ENCODE measurements at places on chromosomes 4 and X. TPM values are rescaled to one million over a fixed set of nuclear protein-coding genes. Genes with fewer than 3 reads are reported as not detected.

The MGAT4D gene
- not detected for total RNA-seq

DNA sequence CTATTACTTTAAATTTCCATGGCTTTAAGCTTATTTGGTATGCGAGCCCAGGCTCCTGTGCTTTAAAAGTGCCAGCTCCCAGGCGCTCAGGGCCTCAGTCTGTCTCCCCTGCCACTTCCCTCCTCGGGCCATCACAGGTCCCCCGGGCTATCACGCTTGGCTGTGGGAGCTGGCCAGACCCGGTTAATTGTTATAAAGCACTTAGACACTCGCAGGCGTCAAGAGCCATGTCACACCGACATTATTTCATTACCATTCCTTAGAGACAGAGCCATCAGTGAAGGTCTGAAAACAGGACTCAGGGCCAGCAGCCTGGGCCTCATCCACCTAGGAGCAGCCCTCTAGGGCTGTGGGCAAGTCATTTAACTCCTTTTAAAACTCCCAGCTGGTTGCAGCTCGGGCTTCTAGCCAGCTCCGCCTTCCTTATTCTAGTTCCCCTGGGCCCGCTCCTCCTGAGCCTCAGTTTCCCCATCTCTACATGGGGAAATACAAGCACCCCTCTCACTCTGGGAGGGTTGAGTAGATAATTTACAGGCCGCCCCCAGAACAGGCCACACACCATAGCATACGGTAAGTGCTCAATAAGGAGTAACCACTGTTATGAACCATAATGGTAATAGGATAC, 99.0 kb downstream of the HMX1 start:
- H3K4me1 ChIP-seq: no peaks in the 10 kb centered on the region
- DNase-seq: no peak
- no peak overlapping the region for H3K4me3 ChIP-seq
- no peaks in the 10 kb centered on the region for H3K27me3 ChIP-seq

GRCh38 chr4:187283201-187283955, 559.7 kb upstream of the FAT1 start:
- H3K27ac ChIP-seq: no peak overlapping the region
- no peak for DNase-seq
- no peaks in the 10 kb centered on the region for H3K4me1 ChIP-seq
- H3K4me3 ChIP-seq: no peak overlapping the region
- H3K36me3 ChIP-seq: no peaks in the 10 kb centered on the region

The FAM184B gene
- total RNA-seq: 0.15 TPM

The IL3RA gene
- 33.3 TPM for total RNA-seq

- H3K4me1 ChIP-seq: no peaks in the 10 kb centered on the region
- no peak for DNase-seq
- H3K27ac ChIP-seq: no peak overlapping the region
- H3K27me3 ChIP-seq: no peaks in the 10 kb centered on the region
Measured at GRCh38 chr4:83906561-83906960, 370.7 kb downstream of the GPAT3 start.

GRCh38 chr4:124111922-124112321, 600.6 kb downstream of the ANKRD50 start:
- H3K36me3 ChIP-seq: no peaks in the 10 kb centered on the region
- no peak overlapping the region for H3K4me3 ChIP-seq
- DNase-seq: no peak
- no peaks in the 10 kb centered on the region for H3K27me3 ChIP-seq

DNA sequence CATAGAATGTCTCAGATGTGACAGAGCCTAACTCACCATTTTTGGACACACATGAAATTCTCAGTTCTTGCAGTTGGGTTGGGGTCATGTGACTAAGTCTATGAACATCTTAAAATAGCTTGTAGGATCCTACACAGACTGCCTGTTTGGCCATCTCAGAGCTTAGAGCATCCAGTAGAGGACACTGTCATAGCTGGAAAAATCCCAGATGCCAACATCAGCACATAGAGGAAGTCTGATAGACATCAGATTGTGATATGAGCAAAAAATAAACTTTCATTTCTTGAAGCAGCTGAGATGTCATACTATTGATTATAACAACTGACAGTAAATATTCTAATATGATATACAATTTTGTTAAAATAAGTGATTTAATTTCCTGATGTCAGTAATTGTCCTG, 207.1 kb downstream of the TRAM1L1 start:
- H3K27ac ChIP-seq: no peak overlapping the region
- DNase-seq: no peak
- H3K36me3 ChIP-seq: no peaks in the 10 kb centered on the region
- no peaks in the 10 kb centered on the region for H3K4me1 ChIP-seq
- H3K4me3 ChIP-seq: no peak overlapping the region
- H3K27me3 ChIP-seq: no peaks in the 10 kb centered on the region

DNA sequence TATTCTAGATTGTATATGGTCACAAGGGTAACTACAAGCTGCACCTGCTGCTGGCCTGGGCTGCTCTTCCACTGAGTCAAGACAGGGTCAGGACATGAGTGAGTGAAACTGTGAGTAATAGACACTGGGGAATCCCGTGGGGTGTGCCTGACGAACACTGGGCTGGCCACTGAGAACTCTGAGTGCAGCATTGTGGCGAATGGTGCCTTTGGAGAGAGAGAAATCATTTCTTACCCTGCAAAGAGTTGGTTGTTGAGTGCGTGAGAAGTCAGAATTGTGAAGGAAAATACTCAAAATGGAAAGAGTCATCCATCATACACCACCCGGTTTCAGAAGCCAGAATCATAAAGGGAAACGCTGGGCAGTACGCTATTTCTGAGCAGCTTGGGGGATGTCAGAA, 43.1 kb upstream of the LSM6 start:
- no peak overlapping the region for H3K4me3 ChIP-seq
- no peaks in the 10 kb centered on the region for H3K4me1 ChIP-seq
- H3K27ac ChIP-seq: no peak overlapping the region
- no peaks in the 10 kb centered on the region for H3K36me3 ChIP-seq

DNA sequence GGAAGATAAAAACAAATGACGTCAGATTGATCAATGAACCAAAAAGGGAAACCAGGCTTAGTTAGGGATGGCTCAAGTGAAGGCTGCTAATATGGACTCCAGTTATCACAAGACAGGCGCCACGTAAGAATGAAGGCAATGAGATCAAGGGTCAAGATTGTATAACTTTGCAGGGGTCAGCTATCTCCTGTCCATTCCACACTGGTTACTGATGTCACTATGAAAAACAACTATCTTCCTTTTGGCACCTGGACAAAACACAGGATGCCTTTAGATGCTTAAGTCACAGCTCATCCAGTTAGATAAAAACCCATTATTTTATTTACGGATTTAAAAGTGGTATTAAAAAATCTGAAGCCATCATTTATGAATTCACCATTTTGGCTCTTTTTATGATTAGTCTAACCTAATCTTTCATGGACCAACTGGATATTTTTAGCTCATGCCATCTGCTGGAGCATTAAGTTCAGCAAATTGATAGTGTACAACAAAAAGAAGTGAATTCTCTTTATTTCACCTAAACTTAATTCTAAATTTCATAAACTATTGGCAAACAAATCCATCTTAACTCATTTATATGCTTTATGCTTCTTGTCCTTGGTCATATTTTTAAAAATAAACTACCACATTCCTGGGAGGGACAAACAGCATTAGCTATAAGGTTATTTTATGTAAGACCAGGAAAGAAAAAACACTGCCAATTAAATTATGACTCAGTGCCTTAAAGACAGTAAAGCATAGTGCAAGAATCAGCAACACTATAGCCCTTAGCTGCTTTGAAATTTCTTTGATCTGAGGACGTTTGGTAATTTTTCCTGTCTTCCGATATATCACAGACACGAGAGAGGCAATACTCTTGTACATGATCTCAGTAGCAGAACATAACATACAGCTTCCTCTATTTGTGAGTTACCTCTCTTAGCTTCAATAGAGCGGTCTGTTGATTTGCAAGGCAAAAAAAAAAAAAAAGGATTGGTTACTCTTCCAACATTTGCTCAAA, 27.0 kb downstream of the DHX15 start:
- H3K36me3 ChIP-seq: peaks cover 37% of the 10 kb centered on the region
- no peaks in the 10 kb centered on the region for H3K27me3 ChIP-seq
- no peak overlapping the region for H3K4me3 ChIP-seq
- H3K4me1 ChIP-seq: peaks cover 38% of the 10 kb centered on the region

GRCh38 chr4:76641351-76641750, 206.3 kb downstream of the SHROOM3 start:
- H3K27ac ChIP-seq: no peak overlapping the region
- no peaks in the 10 kb centered on the region for H3K27me3 ChIP-seq
- peaks cover 25% of the 10 kb centered on the region for H3K4me1 ChIP-seq
- no peak for DNase-seq
- no peaks in the 10 kb centered on the region for H3K36me3 ChIP-seq
- H3K4me3 ChIP-seq: no peak overlapping the region

- DNase-seq: peak; percentile 39
- H3K4me1 ChIP-seq: no peaks in the 10 kb centered on the region
- H3K27ac ChIP-seq: peak overlapping the region; percentile 18
- H3K4me3 ChIP-seq: no peak overlapping the region
Measured at GRCh38 chrX:39969099-39969818, 128.5 kb downstream of the BCOR start.

The CYBB gene
- total RNA-seq: 12.1 TPM

- peak overlapping the region; percentile 56 for H3K27ac ChIP-seq
- no peaks in the 10 kb centered on the region for H3K36me3 ChIP-seq
- no peak overlapping the region for H3K4me3 ChIP-seq
Measured at GRCh38 chr4:53919535-53919934, 144.9 kb downstream of the CHIC2 start.

DNA sequence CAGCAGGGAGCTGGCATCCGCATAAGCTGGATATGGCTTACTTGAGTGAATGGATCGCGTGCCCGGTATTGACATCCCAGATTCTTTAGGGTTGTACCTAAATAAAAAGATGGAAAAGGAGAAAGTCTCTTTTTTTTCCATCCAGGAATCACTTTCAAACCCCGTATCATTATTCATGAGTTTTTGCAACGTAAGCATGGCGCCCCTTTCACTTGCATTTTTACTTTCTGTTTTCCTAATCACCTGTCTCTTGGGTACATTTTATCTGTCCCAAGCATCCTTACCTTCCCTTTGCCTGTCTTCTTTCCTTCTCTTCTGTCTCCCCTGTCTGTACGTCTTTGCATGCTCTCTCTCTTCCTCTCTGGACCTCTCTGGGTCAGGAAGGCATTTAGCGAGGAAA, 128.6 kb downstream of the CPE start:
- H3K36me3 ChIP-seq: no peaks in the 10 kb centered on the region
- H3K27ac ChIP-seq: no peak overlapping the region
- H3K4me3 ChIP-seq: no peak overlapping the region
- H3K4me1 ChIP-seq: no peaks in the 10 kb centered on the region
- DNase-seq: no peak

DNA sequence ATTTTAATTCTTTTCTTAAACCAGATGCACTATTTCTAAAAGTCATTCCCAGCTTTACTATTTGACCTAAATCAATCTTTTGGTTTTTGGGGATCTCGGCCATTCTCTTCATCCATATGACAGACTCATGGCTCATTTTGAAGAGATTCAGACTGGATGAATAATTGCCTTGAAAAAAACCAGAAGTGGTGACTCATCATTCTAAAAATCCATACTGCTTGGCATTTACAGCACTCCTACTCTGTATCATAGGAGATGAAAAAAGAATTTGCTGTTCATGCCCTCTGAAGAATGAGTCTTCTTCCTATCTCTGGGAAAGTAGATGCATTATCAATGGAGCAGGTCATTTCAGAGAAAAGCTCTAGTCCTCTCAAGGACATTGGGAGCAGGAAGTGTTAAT, 220.5 kb upstream of the RPS6KA3 start:
- H3K27ac ChIP-seq: no peak overlapping the region
- H3K4me3 ChIP-seq: no peak overlapping the region
- H3K4me1 ChIP-seq: no peaks in the 10 kb centered on the region
- no peak for DNase-seq

The TMSB15A gene
- not detected for total RNA-seq

- DNase-seq: no peak
- H3K4me3 ChIP-seq: no peak overlapping the region
- H3K27me3 ChIP-seq: no peaks in the 10 kb centered on the region
- no peaks in the 10 kb centered on the region for H3K4me1 ChIP-seq
Measured at GRCh38 chrX:29155286-29155685, 568.0 kb downstream of the IL1RAPL1 start.

DNA sequence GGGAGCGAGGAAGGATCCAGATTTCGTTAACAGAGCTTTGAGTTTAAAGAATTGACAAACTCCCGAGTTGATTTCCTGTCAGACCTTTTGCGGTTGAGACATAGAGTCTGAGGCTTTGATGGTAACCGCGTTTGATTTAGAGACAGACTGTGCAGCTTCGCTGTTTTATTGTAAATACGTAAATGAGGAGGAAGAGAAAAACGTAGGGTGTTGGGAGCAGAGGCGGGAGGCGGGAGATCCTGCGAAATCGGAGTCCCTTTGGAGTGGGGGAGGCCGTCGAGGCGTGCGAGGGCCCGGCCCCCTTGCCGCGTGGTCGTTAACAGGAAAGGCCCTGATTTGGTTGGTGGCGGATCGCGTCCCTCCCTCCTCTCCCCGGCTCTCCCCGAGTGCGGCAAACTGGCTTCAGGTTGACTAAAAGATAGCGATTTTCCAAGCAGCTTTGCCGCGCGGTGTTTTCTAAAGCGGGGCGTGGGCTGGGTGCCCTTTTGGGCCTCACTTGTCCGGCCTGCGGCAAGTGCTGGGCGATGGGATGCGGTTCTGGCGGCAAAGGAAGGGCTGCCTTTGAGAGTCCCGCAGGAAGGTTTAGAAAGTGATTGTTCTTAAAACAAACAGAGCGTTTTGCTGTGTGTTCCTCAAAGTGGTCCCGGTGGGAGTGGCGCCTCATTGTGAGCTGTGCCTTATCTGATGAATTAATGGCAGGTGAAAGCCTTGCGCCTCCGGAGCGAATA, 857 bp downstream of the SCML1 start:
- peak overlapping the region; percentile 77 for H3K27ac ChIP-seq
- peak; percentile 80 for DNase-seq
- no peaks in the 10 kb centered on the region for H3K36me3 ChIP-seq
- H3K4me1 ChIP-seq: no peaks in the 10 kb centered on the region

DNA sequence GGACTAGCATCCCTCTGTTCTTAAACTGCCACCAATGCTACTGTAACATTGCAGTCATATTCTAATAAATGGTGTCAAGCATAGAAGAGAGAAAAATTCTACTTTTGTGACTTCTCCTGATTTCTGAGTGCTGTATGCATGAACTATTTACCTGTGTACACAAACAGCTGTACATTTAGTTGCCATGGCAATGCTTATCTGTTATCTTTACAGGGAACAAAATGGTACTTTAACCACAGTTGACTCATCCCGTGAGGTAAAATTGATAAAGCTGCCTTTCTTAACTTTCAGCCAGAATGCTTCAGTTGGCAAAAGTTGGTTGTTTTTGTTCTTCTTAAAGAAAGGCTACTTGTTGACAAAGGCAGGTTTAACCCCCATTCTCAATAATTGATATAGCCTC, 587.5 kb upstream of the MAGEB2 start:
- no peaks in the 10 kb centered on the region for H3K4me1 ChIP-seq
- no peaks in the 10 kb centered on the region for H3K36me3 ChIP-seq
- H3K27me3 ChIP-seq: no peaks in the 10 kb centered on the region
- H3K27ac ChIP-seq: no peak overlapping the region
- no peak for DNase-seq

The UGT2B15 gene
- 0.14 TPM for total RNA-seq

The MUC7 gene
- not detected for total RNA-seq

The CT47B1 gene
- not detected for total RNA-seq

The GRID2 gene
- not detected for total RNA-seq
